Activated T-helper 17 cell treated with anti-CD3 and anti-CD28 coated beads, Interleukin-2, amount 50 U/mL, for 72 hours (primary cell): ENCODE measurements at places on chromosomes 5 and 9. TPM values are rescaled to one million over a fixed set of nuclear protein-coding genes. Genes with fewer than 3 reads are reported as not detected.

DNA sequence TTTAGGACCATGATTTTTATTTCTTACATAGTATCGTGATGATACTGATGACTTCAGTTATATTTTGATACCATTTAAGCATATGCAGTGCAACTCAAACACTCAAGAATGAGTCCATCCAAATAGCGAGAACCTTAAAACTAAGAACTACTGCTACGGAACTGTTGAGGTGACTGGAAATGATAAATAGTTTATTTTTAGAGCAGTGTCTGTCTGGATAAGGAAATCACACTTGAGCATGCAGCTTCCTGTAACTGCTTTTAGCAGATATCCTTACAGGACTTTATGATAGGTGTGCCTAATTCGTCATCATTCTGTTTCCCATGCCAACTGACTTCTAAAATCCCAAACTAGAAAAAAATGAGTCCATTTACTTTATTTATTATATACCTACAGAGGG lies 85.5 kb downstream of the ADGRV1 start:
- ATAC-seq = no peak

C5orf63 gene
- 12.3 TPM for total RNA-seq

GRCh38 chr9:99966001-99966400 lies 59.5 kb downstream of the STX17 start:
- ATAC-seq = no peak

DNA sequence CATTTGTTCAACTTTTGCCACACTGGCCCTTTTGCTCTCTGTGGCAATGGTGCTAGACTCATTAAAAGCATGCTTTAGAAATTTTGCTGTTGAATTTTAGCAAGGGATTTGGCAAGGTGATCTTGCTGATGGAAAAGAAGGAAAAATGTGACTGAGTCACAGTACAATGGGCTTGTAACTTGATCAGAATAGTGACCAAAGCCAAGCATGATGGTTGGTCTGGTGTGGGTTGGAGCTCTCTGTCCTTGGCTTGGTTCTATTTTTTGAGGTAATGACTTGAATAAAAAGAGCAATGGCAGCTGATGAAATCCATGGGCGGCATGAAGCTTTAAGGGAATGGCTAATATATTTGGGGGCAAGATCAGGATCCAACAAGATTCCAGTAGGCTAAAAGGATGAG lies 114.4 kb upstream of the ZNF366 start:
- ATAC-seq = no peak

MARCHF6 gene
- total RNA-seq = 157 TPM

- no peak for ATAC-seq
These were observed 22.2 kb downstream of the RALGDS start for GRCh38 chr9:133098871-133099270.

PHYKPL gene
- total RNA-seq = 91.9 TPM

CENPK gene
- total RNA-seq = 82.5 TPM

GRCh38 chr5:171499611-171500010 lies 80.2 kb downstream of the FGF18 start:
- ATAC-seq = no peak

- no peak for ATAC-seq
These were observed 262.9 kb upstream of the PTPRD start for GRCh38 chr9:10875752-10876151.
